ENCODE measurements at places on chromosomes 5 and 9.

DNA sequence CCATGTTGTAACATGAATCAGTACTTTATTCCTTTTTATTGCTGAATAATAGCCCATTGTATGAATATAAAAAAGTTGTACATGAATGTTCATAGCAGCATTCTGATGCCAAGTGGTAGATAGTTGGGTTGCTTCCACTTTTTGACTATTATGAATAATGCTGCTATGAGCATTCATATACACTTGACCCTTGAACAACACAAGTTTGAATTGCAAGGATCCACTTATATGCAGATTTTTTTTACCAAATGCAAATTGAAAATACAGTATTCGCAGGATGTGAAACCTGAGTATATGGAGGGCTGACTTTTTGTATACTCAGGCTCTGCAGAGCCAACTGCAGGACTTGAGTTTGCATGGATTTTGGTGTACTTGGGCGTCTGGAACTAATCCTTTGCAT, 14.7 kb upstream of the SIL1 start:
- no peak for DNase-seq

- no peak for DNase-seq
These were observed 382.1 kb downstream of the BRINP1 start for GRCh38 chr9:118987167-118987566.

GRCh38 chr5:32505756-32506155, 61.2 kb upstream of the ZFR start:
- no peak for DNase-seq

- DNase-seq, result no peak
These were observed 243.0 kb upstream of the PTGER4 start for GRCh38 chr5:40436535-40437237.

DNA sequence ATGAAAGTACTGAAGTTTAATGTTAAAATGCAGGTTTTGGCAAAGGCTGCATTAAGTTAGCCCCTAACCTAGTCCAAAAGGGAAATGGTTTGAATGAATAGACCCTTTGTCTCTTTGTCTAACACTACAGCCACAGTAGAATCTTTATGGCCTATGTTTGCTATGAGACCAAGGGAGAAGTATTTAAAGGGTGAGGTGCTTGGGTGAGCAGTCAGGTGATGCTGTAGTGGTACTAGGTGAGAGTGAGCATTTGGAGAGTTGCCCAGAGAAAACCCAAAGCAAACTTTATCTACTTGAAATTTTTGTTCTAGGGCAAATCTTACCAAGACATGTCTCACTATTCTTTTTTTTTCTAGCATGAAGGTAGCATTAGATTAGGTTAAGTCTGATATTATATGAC, 1961.4 kb upstream of the WWC1 start:
- no peak for DNase-seq

DNA sequence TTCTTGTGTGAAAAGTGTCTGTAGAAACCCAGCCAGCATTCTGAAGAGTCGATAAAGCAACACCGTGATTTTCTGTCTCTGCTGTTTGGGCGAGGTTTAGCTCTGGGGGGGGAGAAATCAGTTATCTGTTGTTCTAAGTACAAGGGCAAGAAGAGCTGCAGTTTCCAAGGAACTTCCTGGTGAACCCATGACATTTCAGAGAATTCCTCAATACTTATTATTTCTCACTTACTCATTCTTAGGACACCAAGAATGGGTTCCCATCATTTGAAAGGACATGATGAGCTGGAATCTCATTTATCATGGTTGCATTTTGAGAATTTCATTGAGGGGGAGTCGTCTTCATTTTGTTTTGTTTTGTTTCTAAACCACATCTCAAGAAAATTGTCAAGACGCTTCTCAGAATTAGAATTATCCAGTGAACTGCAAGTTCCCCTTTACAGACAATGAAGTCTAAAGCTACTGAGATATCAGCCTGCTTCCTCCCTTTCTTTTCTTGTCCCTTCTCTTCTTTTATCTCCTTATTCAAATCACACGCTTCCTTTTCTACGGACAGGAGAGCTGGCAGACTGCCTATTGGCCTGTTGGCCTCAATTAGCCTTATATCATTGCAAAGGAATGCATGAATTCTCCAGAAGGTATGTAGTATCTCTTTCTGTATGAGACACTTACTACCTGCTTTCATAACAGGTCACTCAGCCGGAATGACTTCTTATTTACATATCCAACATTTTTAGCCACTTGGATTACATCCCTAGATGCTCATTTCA, 53.7 kb downstream of the ZNF462 start:
- DNase-seq, result peak; percentile 86

GRCh38 chr9:209143-209758, 5.4 kb upstream of the DOCK8 start:
- DNase-seq, result no peak

- DNase-seq, result no peak
These were observed 54.8 kb downstream of the MRPS27 start for GRCh38 chr5:72265032-72265877.

GRCh38 chr5:178205749-178206047, 1.4 kb downstream of the HNRNPAB start:
- DNase-seq, result no peak

DNA sequence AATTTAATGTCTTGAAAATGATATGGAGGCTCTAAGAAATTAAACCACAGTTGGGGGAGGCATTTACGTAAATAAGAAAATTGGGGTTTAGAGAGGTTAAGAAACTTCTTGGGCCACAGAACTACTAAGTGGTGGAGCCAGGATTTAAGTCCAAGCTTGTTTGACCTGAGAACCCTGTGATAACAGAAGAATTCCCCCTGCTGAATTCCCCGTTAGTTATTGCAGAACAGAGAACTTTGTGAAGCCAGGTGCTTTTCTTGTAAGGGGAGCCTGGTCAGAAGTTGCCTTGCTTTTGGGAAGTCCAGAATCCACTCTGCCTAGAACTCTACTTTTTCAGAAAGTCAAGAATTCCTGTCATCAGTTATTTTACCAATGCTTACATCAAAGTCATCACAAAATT, 309.3 kb upstream of the SEMA6A start:
- DNase-seq, result no peak

- DNase-seq, result no peak
These were observed 508.4 kb downstream of the NFIB start for GRCh38 chr9:13805546-13805945.

GRCh38 chr9:75713335-75713734, 177.1 kb upstream of the PCSK5 start:
- DNase-seq, result no peak

DNA sequence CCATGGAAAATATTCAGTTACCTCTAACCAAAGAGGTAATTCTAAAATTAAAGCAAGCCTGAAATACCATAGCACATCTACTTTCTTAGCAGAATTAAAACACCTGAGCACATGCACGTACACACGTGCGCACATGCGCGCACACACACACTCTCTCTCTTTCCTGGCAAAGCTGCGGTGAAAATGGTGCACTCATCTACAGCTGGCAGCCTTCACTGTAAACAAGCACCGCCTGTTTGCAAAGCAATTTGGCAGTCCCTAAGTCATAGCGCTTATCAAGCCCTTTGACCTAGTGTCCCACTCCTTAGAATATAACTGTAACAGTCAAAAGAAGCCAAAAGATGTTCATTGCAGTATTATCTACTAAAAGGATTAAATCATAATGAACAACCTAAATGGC, 278.7 kb downstream of the DENND1A start:
- DNase-seq, result no peak

DNA sequence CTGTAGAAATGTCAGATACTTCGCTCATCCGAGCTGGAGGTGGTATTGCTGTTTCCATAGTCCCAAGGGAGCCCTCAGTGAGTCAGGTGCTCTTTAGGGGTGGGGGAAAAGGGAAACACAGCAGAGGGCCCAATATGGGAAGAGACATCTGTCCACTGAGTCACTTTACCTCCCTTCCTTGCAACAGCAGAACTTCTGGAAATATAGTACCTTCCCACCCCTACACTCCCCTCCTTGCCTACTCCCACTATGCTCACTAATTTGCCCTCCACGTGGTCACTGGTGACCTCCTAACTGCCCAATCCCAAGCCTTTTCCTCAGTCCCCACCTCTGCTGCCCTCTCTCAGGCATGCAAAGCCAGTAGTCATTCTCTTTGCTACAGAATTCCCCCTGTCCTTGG, 1.9 kb downstream of the HK3 start:
- no peak for DNase-seq

DNA sequence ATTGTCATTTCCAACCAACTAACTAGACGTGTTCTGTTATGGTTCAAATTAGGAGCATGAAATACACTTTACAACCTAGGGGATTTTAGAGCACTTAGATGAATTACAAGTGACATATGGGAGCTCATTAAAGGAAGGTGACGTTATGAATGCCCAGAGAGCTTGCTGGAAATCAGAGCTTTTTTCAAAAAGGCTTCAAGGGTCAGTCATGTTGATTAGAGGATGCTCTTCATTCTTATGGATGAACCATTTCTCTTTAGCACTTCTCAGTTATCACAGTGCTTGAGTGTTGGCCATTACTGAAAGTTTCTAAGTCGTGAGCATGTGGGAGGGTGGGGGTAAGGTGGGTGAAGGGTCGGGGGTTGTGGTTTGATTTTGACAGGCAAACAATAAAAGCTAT, 1245.5 kb upstream of the DMAC1 start:
- DNase-seq, result no peak

- no peak for DNase-seq
These were observed 152.7 kb downstream of the FSTL4 start for GRCh38 chr5:133459474-133460160.

DNA sequence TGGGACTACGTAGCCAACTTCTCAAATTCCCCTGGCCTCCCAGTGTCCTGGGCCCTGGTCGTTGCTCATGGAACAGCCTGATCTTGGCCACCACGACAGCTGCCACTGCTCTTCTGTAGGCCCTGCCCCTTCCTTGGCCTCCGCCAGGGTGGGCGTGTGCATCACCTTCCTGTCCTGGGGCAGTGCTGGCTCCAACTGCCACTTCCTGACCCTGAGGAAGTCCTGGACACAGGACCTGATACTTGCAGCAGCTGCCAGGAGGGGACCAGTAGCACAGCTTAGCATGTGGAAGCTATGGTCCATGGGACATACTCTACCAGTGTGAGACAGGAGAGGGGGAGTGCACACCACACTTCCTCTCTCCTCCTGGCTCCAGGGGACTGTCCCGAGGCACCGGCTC, 145.2 kb downstream of the TENT4A start:
- DNase-seq, result no peak

DNA sequence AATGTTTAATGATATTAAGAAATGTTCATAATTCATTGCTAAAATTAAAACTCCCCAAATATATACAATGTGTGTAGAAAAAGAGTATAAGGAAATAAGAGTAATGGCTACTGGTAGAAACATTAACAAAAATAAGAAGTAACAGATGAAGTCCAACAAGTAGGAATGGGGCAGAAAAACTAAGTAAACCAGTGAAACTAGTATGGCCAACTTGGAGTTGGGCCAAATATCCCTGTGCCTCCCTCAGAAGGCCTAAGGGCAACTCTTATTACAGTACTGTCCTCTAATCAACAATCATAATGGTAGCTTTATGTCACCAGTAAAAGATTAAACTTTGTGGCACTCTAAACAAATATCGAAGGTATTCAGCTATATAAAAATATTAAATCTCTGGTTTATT, 93.5 kb downstream of the SSBP2 start:
- no peak for DNase-seq

- no peak for DNase-seq
These were observed 39.6 kb upstream of the SYNPO start for GRCh38 chr5:150600616-150601490.

- DNase-seq, result no peak
These were observed at the start of gene HAVCR2 for GRCh38 chr5:157108976-157109375. HAVCR2 (minus strand) TSS chr5:157109044; CDS start chr5:157108983, 61 bp downstream.

GRCh38 chr9:13083963-13084528, 195.4 kb downstream of the MPDZ start:
- peak; percentile 10 for DNase-seq

GRCh38 chr5:172010278-172010677, 3.8 kb upstream of the FBXW11 start:
- peak; percentile 39 for DNase-seq

- no peak for DNase-seq
These were observed 159.4 kb downstream of the RASEF start for GRCh38 chr9:82903503-82903902.

GRCh38 chr5:170597109-170597751, 93.4 kb downstream of the KCNIP1 start:
- peak; percentile 65 for DNase-seq

DNA sequence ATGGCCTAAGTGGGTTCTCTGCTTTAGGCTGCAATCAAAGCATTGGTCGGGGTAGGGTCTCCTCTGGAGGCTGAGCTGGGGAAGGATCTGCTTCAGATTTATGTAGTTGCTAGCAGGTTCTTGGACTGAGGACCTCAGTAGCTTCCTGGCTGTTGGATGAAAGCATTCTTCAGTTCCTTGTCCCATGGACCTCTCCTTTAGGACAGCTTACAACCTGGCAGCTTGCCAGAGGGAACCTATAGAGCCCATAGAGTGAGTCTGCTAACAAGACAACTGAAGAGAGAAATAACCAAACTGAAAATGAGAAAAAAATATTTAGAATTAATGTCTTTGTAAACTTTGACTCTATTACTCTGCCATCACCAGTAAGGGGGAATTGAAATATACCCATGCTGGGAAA, 12.4 kb downstream of the MRPS30 start:
- DNase-seq, result no peak

DNA sequence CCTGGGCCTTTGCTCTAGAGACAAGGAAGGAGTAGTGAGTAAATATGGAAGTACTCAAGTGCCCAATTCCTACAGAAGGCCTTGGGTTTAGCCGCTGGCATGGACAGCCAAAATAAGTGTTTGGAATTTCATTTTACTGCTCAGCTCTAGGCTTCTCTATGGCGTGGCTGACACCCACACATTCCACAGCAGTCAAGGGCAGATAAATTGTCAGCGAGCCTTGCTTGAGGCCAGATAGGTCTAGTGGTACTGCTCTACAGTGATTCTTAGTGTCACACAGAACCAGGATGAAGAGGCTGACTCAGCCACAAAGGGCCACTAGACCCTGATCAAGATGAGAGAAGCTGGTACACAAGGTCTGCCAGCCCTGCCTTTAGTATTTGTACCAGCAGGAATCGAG, 111.0 kb upstream of the NFIB start:
- DNase-seq, result no peak

DNA sequence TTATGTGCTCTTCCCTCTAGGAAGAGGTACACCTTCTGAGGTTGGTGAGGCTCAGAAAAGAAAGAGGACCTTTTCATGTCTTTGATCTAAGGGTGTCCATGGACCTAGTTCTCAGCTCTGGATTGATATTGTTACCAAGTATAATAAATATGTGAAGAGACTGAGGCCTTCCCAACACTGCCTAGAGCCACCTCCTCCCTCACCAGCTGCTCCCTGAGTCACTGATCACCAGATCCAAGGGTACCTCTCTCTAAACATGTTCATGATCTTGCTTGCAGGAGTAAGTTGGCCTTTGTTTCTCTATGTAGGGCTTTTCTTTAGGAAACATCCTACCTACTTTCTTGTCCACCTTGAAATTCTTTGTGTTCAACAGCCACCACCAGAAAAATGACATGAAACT, 218.8 kb upstream of the ADRA1B start:
- DNase-seq, result no peak

DNA sequence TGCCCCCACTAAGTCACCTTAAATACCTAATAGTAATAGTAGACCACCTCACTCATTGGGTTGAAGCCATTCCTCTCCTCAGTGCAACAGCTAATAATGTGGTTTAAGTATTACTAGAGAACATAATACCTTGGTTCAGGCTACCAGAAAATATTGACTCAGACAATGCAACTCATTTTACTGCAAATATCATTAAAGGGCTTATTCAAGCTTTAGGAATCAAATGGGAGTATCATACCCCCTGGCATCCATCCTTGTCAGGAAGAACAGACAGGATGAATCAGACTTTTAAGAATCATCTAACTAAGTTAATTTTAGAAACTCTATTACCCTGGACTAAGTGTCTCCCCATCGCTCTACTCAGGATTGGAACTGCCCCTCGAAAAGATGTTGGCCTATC, 6.8 kb upstream of the RNF180 start:
- DNase-seq, result no peak

GRCh38 chr5:161040818-161041217, 188.8 kb upstream of the ATP10B start:
- no peak for DNase-seq

Data from brain microvascular endothelial cell (primary cell).